Sigmoid colon (tissue), 7 donors: ENCODE measurements at places on chromosomes 2 and 18. TPM values are rescaled to one million over a fixed set of nuclear protein-coding genes. Genes with fewer than 3 reads are reported as not detected.

- DNase-seq = no peak
These were observed 171.2 kb downstream of the ASB1 start for GRCh38 chr2:238597638-238598528.

Gene TUBB8B
- total RNA-seq = not detected

Gene HOXD12
- total RNA-seq = 1.3 TPM

Gene CYP27C1
- 0.71 TPM for total RNA-seq

Gene ANO7
- 1.7 TPM for total RNA-seq

Gene UGT1A5
- not detected for total RNA-seq
